Renal cortical epithelial cell (primary cell): ENCODE measurements at places on chromosomes 2 and 18. TPM values are rescaled to one million over a fixed set of nuclear protein-coding genes. Genes with fewer than 3 reads are reported as not detected.
A peak's percentile ranks its signal among the peaks of the same experiment; 100 is the strongest.

The SLC19A3 gene
- total RNA-seq = 0.35 and 4.0 TPM in 2 replicates

The SLC4A3 gene
- total RNA-seq = 3.5 and 10.1 TPM in 2 replicates

The SCN3A gene
- 1.6 and 23.8 TPM in 2 replicates for total RNA-seq

The PIEZO2 gene
- under 0.01 and 0.30 TPM in 2 replicates for total RNA-seq

The TTR gene
- total RNA-seq = not detected in 2 replicates

The SLC23A3 gene
- 1.0 and 1.6 TPM in 2 replicates for total RNA-seq

The FSHR gene
- 0.05 TPM in 1 of 2 replicates, not detected in the other for total RNA-seq

The ACMSD gene
- 3.3 and 21.7 TPM in 2 replicates for total RNA-seq

The PXDN gene
- total RNA-seq = 243 and 291 TPM in 2 replicates

The EHD3 gene
- total RNA-seq = 5.4 and 9.5 TPM in 2 replicates

The SCG2 gene
- 0.35 and 1.2 TPM in 2 replicates for total RNA-seq

The MC5R gene
- not detected in 2 replicates for total RNA-seq

The NCKAP5 gene
- 0.55 and 0.69 TPM in 2 replicates for total RNA-seq

The ALLC gene
- total RNA-seq = not detected in 2 replicates

The TMEM198 gene
- total RNA-seq = 1.6 and 2.2 TPM in 2 replicates

DNA sequence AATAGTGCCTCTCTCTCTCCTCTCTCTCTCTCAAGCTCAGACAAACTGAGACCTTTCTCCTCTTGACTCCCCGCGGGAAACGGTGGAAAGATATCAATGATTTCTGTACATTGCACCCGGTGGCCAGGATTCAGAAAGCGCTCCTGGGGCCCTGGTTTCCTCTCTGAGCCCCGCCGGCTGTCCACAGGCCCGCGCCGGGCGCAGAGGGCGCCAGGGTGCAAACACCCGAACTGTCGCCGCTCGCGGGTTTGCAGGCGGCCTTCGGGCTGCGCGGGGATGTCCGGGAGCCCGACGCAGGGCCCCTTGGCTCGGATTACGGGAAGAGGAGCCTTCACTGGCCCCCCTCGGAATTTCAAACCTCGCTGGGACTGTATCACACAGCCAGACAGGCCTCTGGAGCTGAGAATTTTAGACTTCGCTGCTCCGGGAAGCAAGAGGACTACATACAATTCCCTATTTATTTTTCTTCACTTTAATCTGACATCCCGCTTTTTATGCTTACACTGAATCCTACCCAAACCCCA lies 5.2 kb upstream of the EN1 start:
- DNase-seq = no peak

GRCh38 chr18:13191779-13192178 lies 26.8 kb upstream of the LDLRAD4 start:
- peak; percentile 11 for DNase-seq

- no peak for DNase-seq
Observed at GRCh38 chr2:64143169-64144056, 807 bp downstream of the PELI1 start.

DNA sequence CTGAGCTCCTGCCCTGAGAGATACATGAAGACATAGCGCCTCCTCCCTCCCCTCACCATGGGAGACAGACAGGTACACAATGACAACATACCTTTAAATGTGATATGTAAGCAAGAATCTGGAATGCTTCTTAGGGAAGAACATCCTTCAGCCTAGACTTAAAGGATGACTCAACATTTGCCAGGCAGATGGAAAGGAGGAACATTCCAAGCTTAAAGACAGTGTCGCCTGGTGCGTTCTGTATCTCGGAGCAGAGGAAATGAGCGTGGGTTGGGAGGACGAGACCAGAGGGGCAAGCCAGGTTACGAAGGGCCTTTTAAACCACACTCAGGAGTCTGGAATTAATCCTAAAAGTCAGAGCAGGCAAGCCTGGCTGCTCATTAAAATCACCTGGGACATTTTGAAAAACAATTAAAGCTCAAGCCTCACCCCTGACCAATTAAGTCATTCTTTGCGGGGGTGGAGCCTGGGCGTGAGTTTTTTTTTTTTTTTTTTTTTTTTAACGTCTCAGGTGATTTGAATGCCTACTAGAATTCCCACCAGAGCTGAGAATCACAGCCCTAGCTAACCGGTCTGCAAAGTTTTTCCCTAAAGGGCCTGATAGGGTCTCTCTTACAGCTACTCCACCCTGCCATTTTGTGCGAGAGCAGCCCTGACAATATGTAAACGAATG lies 131.2 kb upstream of the SEC11C start:
- DNase-seq = peak; percentile 83

GRCh38 chr2:95023222-95023597 lies 2.3 kb upstream of the MAL start:
- peak; percentile 59 for DNase-seq

DNA sequence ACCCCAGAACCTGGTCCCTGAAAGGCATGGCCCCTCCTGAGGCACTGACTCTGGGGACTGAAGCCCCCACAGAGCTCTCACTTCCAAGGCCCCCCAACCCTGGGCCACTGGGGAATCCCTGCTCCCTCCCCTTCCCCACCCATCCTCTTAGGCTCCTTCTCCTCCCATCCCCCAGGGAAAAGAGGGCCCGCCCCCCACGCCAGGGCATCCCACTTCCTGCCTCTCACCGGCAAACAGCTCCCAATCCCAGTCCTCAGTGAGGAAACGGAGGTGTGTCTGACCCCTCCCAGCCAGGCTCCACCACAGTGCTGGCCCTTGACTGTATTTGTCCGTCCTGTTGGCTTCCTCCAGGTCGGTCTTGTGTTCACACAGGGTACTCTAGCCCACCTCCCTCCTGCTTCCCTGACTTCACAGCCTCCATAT lies 35.0 kb upstream of the PTMA start:
- no peak for DNase-seq

DNA sequence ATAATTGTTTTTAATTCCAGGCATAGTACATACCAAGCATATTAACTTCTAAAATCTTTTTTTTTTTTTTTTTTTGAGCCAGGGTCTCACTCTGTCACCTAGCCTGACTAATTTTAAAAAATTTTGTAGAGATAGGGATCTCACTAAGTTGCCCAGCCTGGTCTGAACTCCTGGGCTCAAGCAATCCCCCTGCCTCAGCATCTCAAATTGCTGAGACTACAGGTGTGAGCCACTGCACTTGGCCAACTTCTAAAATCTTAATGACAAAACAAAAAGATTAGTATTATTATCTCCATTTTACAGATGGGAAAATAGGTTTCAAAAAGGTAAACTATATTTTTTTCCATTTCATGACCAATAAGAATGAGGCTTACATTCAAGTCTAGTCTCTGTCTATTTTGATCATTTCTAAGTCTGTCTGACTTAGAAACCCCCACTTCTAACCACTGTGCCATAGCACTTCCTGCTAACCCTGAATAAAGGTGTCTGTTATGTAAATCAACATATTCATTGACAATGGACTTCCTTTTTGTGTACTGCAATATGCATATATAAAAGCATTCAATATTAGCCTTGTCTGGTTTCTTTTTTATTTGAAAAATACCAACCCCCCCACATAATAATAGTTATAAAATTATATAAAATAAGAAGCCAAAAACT lies 28.7 kb upstream of the ZEB2 start:
- DNase-seq = no peak

DNA sequence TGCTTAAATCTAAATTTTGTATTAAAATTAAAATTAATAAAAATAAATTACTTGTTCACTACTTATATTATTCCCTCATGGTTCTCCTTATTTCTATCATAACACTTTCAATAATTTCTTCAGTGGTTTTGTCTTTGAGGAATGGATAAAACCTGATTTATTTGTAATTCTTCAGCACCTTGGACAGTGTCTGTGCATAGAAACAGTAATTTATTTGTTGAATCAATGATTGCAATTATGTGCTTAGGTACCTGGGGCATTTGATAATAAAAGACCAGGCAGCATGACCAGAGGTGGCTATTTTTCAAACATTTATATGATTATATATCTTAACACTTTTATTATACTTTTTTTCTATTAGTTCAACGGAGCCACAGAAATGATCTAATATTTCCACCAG lies 1062.7 kb downstream of the DSC3 start:
- DNase-seq = no peak

GRCh38 chr2:186059096-186059495 lies 320.5 kb downstream of the FSIP2 start:
- DNase-seq = peak; percentile 3

- DNase-seq = no peak
Observed at GRCh38 chr2:1480671-1481076, 67.4 kb downstream of the TPO start.

DNA sequence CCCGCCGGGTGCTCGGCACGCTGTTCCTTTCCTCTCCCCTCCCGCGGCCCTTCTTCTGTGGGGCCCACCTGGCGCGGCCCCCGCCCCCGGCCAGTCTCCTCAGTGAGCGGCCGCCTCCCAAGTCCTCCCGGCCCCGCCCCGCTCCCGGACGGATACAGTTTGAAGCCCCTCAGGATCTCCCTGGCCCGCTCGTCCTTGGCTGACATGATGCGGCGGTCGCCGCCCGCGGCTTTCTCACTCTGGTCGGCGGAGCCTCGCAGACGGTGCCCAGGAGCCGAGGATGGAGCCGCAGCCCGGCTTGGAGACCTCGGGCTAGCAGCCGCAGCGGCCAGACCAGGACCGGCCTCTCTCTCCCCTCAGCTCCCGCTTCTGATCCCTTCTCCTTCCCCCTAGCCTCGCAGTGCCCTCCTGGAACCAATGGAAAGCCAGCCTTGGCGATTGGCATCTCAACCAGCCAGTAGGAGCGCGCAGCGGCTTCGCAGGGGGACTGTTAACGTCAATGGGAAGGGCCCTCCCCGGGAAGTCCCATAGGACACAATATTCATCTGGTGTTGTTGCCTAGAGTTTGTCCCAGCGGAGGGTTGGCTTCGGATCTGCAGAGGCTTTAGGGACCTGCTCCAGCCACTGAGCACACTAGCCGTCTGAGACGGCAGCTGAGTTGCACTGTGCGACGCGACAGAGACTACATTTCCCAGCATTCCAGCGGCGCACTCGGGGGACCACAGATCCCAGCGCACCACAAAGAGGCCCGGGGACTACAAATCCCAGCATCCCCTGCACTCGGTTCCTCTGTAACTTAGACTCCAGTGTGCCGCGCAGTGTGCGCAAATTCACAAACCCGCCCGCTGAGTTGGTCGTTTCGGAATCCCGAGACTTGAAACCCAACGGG lies at the start of gene PDE6D:
PDE6D (minus strand) TSS at position 374 of the 889 bp plus-strand sequence; CDS start at position 206, 168 bp downstream.
- DNase-seq = peak; percentile 94

DNA sequence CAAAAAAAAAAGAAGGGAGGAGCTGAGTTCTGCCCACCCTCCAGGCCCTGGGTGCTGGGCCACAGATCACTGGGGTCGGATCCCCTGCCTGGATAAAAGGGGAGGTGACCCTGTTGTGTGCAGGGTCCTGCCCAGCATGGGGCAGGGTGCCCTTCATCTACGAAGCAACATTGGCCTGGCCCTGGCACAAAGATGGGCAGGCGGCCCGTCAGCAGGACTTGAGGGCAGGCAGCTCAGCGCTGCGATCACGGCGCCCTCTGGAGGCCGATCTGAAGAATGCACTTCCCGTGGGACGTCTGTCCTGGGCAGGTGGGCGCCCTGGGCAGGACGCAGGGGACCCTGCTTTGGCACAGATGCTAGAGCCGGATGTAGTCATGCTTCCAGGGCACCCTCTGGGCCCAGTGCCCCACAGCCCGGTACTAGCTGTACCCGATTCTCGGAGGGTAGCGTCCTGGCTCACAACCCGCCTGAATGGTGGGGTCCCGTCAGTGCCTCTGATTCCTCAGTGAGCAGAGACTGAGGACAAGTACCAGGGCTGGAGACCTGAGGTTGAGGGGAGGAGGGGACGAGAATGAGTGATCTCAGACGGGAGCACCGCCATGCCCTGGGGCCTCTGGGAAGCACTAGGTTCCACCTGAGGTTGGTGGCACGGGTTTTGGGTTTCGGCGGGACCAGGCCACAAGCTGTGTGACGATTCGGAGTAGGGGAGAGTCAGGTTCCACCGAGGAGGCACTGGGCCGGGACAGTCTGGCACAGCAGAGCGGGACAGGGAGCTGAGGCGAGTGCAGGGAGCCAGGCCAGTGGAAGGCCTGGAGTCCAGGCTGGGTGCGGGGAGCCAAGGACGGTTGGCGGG lies 18.0 kb downstream of the ARID5A start:
- peak; percentile 28 for DNase-seq

GRCh38 chr2:187879491-187879890 lies 325.3 kb upstream of the TFPI start:
- no peak for DNase-seq

DNA sequence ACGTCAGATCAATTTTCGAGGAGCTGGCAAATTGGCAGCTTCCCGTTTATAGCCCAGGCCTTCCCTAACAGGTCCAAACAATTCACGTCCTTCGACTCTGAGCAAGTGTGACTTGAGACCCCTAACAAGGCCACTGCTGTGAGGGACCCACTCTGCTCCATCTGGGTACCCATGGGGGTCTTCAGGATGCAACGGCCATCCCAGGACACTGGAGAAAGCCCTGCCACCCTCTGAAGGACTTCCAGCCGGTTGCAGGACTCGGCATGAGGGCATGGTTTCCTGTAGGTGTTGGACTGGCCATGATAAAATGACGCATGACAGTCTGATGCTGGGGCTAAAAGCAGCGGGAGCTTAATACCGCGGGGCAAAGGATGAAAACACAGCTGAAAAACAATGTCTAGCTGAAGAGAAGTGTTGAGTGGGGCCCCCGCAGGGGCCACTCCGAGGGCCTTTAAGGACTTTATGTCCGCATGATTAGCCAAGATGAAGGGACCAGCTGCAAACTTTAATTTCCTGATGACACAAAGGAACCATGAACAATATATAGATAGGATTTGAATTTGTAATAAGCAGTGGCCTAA lies 113.3 kb upstream of the ZNF521 start:
- no peak for DNase-seq

GRCh38 chr2:121080013-121080772 lies 204.8 kb downstream of the TFCP2L1 start:
- DNase-seq = peak; percentile 36

DNA sequence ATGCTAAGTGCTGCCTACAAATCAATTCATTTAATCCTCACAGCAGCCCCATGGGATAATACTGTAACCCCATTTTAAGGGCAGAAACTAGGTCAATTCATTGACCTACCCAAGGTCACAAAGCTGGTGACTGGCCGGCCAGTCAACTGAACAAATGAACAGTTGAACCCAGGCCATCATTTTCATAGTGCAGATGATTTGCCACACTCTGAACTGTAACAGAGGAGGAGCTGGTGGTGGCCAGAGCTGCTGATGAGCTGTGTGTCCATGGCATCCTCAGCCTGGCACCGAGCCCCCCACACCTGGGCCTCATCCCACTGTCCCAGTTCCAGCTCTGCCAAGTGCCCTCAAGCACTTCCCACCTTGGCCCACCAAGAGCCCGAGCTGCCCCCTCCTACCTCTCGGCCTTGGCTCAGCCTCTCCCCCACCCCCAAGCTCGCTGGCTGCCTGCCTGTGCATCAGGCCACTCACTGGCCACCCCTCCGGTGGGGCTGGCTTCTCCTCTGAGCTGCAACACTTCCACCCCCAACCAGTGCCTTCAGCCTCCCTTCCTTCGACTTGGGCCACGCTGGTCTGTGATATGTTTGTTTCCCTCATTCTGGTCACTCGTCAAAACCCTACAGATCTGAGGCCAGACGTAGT lies 58.4 kb downstream of the ATOH8 start:
- DNase-seq = no peak

GRCh38 chr2:177998996-177999395 lies 73.6 kb downstream of the PDE11A start:
- no peak for DNase-seq

- no peak for DNase-seq
Observed at GRCh38 chr2:238967031-238967977, 119.4 kb downstream of the TWIST2 start.

- no peak for DNase-seq
Observed at GRCh38 chr2:232293191-232293590, 85.4 kb upstream of the ALPP start.
